ENCODE measurements at places on chromosomes 4 and X.

GRCh38 chrX:140822861-140823260, 113.3 kb downstream of the LINC00632 start:
- no peak for DNase-seq

- no peak for DNase-seq
Measured at GRCh38 chr4:123232439-123232838, 164.2 kb upstream of the SPRY1 start.

- no peak for DNase-seq
Measured at GRCh38 chr4:30610361-30610760, 109.8 kb upstream of the PCDH7 start.

- peak; percentile 63 for DNase-seq
Measured at GRCh38 chr4:130563185-130563888, 1467.4 kb downstream of the C4orf33 start.

DNA sequence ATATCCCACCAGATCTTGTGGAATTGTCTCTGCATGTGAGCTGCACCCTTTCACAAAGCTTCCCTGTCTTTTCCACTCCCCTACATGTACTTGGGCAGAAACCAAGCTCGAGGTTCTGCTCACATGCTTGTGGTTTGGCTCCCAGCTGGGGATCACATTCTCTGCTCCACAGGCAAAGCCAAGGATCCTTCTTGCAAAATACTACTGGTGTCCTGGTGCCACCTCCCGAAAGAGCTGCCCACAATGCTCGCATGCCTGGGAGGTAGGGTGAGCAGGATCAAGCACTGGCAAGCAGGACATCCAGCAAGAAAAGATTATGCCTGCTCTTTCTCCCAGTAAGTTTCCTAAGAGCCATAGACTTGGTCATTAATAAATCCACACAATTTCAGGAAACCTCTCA, 45.1 kb upstream of the PPARGC1A start:
- DNase-seq, result no peak

DNA sequence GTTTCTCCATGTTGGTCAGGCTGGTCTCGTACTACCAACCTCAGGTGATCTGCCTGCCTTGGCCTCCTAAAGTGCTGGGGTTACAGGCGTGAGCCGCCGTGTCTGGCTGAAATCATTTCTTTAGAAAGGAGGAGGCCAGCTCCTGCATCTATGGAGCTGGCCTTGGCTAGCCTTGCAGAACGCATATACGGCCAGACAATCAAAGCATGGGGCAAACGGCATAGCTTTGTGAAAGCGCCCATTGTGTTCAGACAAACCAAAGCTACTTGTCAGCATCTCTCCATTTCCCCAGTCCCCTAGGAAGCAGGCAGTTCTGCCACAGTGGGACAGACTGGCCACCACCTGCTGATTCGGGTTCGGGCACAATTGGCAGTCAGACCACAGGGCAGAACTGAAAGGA, 48.9 kb upstream of the IQSEC2 start:
- no peak for DNase-seq

Data from kidney (tissue), 22 donors.